Activated naive CD8-positive, alpha-beta T cell treated with anti-CD3 and anti-CD28 coated beads for 36 hours (primary cell): ENCODE measurements at places on chromosomes 11 and 22.

- H3K36me3 ChIP-seq: peaks cover 2% of the 10 kb centered on the region
- H3K27me3 ChIP-seq: no peaks in the 10 kb centered on the region
These were observed 76.4 kb upstream of the PPARA start for GRCh38 chr22:46073683-46074504.

- no peaks in the 10 kb centered on the region for H3K4me1 ChIP-seq
- no peak for DNase-seq
- no peak overlapping the region for H3K27ac ChIP-seq
- no peaks in the 10 kb centered on the region for H3K27me3 ChIP-seq
These were observed 275.2 kb upstream of the KIRREL3 start for GRCh38 chr11:127275774-127276173.

DNA sequence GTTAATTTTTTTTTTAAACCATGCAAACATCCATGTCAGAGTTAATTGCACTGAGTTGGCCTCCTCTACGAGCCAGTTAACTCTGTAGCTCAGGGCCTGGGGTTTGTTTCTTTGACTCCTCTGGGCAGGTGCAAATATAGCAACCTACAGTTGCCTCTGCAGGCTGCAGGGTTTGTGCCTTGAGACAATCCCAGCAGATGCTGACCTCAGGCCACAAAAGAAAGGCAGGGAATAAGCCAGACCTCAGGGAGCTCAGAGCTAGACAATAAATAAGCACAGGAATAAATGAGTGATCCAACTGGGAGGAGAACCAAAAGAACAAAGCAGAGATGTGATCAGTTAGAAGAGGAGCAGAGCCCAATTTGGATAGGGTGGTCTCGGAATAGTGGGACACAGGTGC is 390.8 kb downstream of the SHANK2 start:
- no peaks in the 10 kb centered on the region for H3K36me3 ChIP-seq
- no peak for DNase-seq
- no peak overlapping the region for H3K27ac ChIP-seq
- H3K27me3 ChIP-seq: peaks cover 3% of the 10 kb centered on the region
- H3K4me3 ChIP-seq: no peak overlapping the region

DNA sequence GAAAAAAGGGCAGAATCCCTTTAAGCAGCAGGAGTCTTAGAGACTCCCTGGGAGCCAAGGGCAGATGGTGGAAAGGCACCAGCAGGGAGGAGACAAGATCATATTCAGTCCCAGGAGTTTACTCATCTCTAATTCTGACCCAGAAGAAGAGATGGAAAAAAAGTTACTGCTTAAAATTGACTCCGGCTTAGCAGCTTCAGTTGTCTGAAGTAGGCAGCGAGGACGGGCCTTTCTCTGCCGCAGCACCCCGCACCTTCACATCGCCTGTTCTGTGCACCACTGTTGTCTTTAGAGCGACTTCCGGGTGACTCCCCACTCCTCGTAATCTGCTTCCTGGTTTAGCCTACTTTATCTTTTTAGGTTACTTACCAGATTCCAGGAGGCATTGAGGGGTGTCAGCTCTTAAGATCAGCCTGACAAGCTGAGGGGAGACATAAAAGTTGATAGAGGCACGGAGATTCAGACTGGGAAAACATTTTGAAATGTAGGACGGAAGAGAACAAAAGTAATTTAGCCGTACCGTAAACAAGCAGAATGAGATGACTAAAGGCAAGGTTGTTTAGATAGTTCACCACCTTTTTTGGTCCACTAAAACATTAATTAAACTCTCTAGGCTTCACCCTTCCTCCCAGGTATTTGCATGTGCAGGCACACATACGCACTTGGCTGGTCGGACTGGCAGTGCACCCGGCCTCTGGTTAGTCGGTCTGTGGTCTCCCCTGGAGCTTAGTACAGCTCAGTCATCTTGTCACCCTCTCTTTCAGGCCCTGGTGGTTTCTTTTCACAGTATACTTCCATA is 74.3 kb downstream of the CECR2 start:
- H3K4me3 ChIP-seq: no peak overlapping the region
- peaks cover 10% of the 10 kb centered on the region for H3K27me3 ChIP-seq
- DNase-seq: no peak
- H3K36me3 ChIP-seq: no peaks in the 10 kb centered on the region
- H3K27ac ChIP-seq: no peak overlapping the region
- no peaks in the 10 kb centered on the region for H3K4me1 ChIP-seq

DNA sequence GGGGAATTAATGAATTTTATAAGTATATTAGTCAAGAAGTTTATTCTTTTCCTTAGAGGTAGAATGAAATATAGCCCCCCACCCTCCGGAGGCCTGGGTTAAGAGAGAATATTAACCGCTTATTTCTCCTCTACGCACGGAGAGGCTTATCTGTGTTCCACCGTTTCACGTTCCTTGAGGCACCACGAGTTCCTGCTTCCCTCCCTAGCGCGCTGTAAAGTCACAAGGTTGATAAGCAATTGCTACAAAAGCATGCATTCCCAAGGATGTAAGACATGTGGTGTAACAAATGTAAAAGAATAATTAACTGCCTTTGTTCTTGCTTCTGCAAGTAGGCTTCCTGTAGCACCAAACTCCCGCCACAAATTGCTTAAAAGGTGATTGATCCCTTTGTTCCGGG is 1.5 kb upstream of the ANKRD42 start:
- H3K36me3 ChIP-seq: peaks cover 17% of the 10 kb centered on the region
- peak overlapping the region; percentile 98 for H3K4me3 ChIP-seq

- H3K4me3 ChIP-seq: no peak overlapping the region
- H3K36me3 ChIP-seq: no peaks in the 10 kb centered on the region
- H3K27me3 ChIP-seq: no peaks in the 10 kb centered on the region
- no peak overlapping the region for H3K27ac ChIP-seq
- DNase-seq: no peak
These were observed 40.2 kb upstream of the SLC25A1 start for GRCh38 chr22:19218541-19219233.

- DNase-seq: peak; percentile 28
- peak overlapping the region; percentile 96 for H3K4me3 ChIP-seq
- H3K4me1 ChIP-seq: peaks cover 39% of the 10 kb centered on the region
- H3K36me3 ChIP-seq: peaks cover 39% of the 10 kb centered on the region
- peak overlapping the region; percentile 96 for H3K27ac ChIP-seq
These were observed 546 bp downstream of the GNB1L start for GRCh38 chr22:19853879-19854777.

DNA sequence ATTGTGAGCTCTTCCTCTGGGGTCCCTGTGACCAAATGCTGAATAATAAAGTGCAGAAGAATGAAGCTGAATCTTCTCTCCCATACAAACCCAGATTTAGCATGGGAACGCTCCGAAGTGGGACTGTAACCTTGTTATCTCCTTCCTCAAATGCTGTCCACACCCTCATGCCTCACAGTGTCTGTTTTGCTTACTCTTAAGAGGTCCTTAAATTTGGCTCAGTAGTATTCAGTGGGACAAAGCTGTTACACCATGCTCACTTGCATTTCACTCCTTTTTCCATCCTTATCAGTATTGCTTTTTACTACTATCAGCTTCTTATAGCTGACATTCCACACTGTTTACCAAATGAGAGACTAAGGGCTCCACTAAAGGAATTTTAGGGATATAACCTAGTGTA is 13.8 kb upstream of the AMOTL1 start:
- H3K27me3 ChIP-seq: peaks cover 20% of the 10 kb centered on the region
- H3K27ac ChIP-seq: no peak overlapping the region
- H3K4me1 ChIP-seq: no peaks in the 10 kb centered on the region
- H3K36me3 ChIP-seq: no peaks in the 10 kb centered on the region
- DNase-seq: no peak

GRCh38 chr22:30235687-30236170 is 10.8 kb downstream of the LIF start:
- no peaks in the 10 kb centered on the region for H3K27me3 ChIP-seq
- peaks cover 9% of the 10 kb centered on the region for H3K36me3 ChIP-seq
- H3K4me3 ChIP-seq: no peak overlapping the region
- peaks cover 22% of the 10 kb centered on the region for H3K4me1 ChIP-seq

DNA sequence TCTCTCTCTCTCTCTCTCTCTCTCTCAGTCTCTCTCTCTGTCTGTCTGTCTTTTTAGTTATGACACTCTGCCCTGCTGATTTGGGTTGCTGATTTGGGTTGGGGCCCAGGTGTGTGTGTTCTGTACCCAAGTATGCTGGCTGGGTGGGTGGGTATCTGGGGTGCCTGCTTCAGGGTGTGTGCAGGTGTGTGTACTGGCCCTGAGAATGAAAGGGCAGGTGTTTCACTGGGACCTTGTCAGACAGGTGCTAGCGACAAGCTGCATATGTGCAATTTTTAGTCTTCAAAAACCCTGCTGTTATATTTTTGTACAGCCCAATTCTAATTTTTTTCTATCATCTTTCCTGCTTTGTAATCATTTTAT is 943 bp downstream of the CSF2RB start:
- peaks cover 18% of the 10 kb centered on the region for H3K27me3 ChIP-seq
- H3K27ac ChIP-seq: no peak overlapping the region
- no peaks in the 10 kb centered on the region for H3K36me3 ChIP-seq

DNA sequence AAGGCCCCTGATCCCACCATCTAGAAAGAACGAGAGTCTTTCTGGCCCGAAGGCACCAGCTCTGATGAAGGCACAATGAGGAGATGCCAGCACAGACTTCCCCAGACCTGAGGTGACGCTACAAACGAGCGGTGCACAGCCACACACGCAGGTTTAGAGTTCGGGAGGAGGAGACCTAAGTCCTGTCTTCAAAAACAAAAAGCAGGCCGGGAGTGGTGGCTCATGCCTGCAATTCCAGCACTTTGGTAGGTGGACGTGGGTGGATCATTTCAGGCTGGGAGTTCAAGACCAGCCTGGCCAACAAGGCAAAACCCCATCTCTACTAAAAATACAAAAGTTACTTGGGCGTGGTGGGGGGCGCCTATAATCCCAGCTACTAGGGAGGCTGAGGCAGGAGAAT is 9.5 kb downstream of the LTO1 start:
- peaks cover 9% of the 10 kb centered on the region for H3K4me1 ChIP-seq
- H3K36me3 ChIP-seq: peaks cover 9% of the 10 kb centered on the region
- no peak overlapping the region for H3K27ac ChIP-seq
- no peak overlapping the region for H3K4me3 ChIP-seq
- no peak for DNase-seq
- no peaks in the 10 kb centered on the region for H3K27me3 ChIP-seq

GRCh38 chr22:41668971-41669911 is 19.4 kb downstream of the SNU13 start:
- no peaks in the 10 kb centered on the region for H3K27me3 ChIP-seq
- H3K4me3 ChIP-seq: no peak overlapping the region
- peaks cover 20% of the 10 kb centered on the region for H3K36me3 ChIP-seq
- H3K27ac ChIP-seq: no peak overlapping the region

- H3K4me3 ChIP-seq: no peak overlapping the region
- no peaks in the 10 kb centered on the region for H3K36me3 ChIP-seq
- H3K27ac ChIP-seq: no peak overlapping the region
- peaks cover 49% of the 10 kb centered on the region for H3K27me3 ChIP-seq
- H3K4me1 ChIP-seq: peaks cover 8% of the 10 kb centered on the region
These were observed 110.6 kb upstream of the NECTIN1 start for GRCh38 chr11:119839476-119840133.

DNA sequence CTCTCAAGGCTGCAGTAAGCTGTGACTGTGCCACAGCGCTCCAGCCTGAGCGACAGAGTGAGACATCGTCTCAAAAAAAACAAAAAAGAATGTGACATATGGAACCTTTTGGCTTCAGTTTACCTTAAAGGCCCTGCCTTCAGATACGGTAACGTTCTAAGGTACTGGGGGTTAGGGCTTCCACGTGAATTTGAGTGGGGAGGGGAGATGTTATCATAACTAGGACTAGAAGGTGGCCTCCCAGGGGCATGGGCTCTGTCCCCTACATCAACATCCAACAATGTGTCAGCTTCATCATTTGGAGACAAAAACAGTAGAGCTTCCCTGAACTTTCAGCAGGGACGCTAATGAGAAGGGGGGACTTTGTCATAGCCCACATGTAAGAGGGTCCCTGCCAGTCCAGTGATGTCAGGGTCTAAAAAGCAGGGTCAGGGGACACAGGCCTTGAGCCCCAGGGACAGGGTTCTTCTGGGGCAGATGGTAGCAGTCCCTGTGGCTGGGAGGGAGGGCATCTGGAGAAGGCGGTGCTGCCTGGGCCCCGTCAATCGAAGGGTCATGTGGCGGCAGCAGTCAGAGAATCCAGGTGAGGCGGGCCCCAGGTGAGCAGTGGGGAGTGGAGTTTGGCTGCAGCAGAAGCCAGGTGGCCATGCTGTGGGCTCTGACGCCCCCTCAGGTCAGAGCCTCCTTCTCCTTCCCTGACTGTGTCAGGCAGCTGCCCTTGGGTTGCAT is 79.8 kb downstream of the BCR start:
- peaks cover 1% of the 10 kb centered on the region for H3K36me3 ChIP-seq
- DNase-seq: no peak
- H3K4me3 ChIP-seq: no peak overlapping the region

DNA sequence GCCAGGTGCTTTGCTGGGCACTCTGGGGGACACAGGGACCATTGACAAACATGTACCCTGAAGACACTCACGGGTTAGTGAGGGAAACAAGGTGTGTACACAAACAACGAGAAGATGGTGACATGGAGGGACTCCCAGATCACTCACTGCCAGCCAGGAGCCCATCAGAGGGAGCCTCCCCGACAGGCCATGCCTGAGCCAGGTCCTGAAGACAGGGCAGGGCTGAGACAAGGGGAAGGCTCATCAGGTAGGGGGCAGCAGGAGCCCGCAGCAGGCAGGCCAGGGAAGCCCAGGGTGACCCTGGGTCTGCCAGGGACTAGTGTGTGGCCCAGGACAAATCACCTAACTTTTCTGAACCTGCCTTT is 127.9 kb downstream of the BUD13 start:
- H3K27me3 ChIP-seq: peaks cover 4% of the 10 kb centered on the region
- H3K4me1 ChIP-seq: no peaks in the 10 kb centered on the region
- H3K27ac ChIP-seq: no peak overlapping the region
- no peaks in the 10 kb centered on the region for H3K36me3 ChIP-seq
- no peak for DNase-seq

- peak overlapping the region; percentile 99 for H3K27ac ChIP-seq
- peaks cover 36% of the 10 kb centered on the region for H3K4me1 ChIP-seq
- no peak for DNase-seq
- H3K36me3 ChIP-seq: peaks cover 7% of the 10 kb centered on the region
- peak overlapping the region; percentile 99 for H3K4me3 ChIP-seq
These were observed 770 bp upstream of the TSG101 start for GRCh38 chr11:18527512-18527911.

DNA sequence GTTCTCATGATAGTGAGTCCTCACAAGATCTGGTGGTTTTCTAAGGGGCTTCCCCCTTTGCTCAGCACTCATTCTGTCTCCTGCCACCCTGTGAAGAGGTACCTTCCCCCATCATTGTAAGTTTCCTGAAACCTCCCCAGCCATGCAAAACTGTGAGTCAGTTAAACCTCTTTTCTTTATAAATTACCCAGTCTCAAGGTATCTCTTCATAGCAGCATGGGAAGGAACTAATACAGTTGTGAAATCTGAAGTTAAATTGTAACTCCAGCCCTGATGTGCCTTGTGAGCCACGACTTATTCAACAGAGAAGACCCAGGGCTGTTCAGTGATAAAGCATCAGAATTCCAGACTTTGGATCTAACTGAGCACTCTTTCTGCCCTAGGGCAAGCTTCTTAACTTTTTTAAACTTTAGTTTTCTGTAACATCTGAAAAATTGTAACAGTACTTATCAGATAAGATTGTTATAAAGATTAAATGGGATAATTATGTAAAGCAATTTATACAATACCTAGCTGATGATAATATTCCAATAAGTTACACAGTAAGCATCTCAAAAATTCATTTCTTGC is 220.0 kb downstream of the TRPC6 start:
- H3K27ac ChIP-seq: no peak overlapping the region
- H3K36me3 ChIP-seq: no peaks in the 10 kb centered on the region
- no peaks in the 10 kb centered on the region for H3K27me3 ChIP-seq
- no peak for DNase-seq
- H3K4me3 ChIP-seq: no peak overlapping the region
